ENCODE measurements at places on chromosomes 7 and 10.
A peak's percentile ranks its signal among the peaks of the same experiment; 100 is the strongest.

DNA sequence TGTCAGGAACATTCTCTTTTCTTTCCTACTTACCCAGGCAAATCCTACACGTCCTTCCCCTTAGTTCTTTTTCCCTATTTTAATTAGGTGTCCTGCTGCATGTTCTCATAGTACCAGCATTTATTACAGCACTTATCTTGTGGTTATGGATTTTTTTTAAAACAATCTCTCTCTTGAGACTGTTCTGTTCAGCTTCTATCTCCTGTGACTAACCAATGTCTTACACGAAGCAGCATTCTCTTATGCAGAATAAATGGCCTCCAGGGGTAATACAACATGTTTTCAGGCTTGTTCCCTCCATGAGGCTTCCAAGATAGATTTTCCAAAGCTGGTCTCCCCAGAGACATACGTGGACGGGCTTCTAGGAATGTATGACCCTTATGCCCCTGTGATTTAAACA is 1096.1 kb upstream of the CELF2 start:
- DNase-seq, result no peak

- no peak for DNase-seq
Observed at GRCh38 chr7:116355424-116355765, 144.1 kb upstream of the CAV2 start.

DNA sequence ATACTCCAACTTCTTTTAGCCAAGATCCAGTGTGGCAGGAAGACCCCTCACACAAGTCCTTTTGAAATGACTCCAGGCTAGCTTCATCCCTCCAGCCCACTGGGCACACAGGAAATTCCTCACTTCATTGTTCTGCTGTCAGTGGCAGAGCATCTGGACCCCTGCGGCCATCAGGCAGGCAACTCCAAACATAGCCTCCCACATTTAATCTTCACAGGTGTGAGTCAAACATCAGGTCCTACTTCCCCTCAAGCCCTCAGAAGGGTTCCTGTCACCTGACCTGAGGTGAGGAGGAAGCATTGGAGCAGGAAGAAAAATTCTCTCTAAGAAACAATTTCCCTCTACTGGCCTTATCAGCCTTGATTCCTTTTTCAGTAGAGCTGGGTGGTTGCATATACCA is 51.1 kb upstream of the C1GALT1 start:
- no peak for DNase-seq

DNA sequence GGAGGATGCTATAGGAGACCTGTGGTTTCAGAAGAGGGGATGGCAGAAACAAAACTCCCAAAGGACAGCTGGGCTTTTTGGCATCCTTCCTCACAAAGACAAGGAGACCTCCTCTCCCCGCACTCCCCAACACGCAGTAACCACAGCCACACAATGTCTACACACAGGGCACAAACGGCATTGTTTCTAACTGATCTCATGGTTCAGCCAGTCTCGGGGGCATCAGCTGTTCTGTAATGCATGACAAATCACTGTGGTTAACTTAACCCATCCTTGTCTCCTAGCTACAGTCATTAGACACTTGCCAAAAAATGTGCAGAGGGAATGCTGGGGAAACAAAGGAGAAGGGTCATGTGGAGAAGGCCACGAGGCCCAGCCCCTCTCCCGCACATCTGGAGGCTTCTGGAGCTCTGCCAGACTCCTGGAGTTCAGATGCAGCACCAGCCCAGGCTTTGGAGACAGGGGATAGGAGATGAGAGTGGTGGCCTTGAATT is 7.6 kb upstream of the ADAMTS14 start:
- DNase-seq, result peak; percentile 95

DNA sequence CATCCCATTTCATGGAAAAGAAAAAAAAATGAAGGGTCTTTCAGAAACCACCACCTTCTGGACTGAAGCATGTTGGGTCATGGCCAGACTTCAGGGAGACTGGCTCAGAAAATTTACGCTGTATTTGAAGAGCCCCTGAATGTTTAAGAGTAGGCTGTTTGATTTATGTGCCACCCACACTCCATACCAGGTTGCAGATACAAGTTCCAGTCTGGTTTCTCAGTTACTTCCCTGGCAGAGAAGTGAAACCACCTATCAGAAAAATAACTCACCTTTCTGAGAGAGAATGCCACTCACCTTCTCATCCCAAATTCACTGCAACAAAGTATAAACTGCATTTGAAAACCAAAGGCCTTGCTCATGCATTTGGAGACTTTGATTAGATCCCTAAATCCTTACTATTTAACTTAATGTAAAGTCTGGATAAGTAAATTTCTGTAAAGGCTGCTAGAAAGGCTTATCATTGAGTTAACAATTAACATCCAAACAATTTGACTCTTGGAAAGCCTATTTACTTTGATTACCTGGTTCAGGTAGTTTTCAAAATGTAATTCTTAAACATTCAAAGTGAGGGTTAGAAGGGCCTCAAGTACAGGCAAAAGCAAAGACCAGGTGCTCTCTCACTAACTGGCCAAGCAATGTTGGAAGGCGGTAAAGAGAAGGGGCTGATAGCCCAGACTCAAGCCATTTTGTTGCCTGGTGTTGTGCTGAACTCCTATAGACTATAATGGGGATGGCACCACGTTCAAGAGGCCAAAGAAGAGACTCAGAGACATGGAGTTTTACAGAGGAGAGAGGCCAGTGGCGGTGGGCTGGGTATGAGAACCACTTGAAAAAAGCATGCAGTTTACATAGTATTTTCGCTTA is 12.8 kb upstream of the ADD3 start:
- DNase-seq, result no peak

DNA sequence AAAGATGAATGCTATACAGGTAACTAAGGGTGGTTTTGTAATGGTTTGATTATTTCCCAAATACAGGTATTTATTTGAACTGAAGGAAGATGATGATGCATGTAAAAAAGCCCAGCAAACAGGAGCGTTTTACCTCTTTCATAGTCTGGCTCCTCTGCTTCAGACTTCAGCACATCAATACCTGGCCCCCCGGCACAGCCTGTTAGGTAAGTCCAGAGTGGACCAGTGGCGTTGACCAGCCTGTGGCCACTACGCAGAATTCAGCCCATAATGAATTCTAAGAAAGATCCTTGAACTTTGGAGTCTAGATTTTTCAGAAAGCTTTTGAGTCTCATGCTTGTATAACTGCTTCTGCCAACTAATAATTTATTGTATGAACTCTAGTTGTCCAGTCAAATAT is 9.7 kb downstream of the NUDT13 start:
- no peak for DNase-seq

- DNase-seq, result no peak
Observed at GRCh38 chr7:12552876-12553275, 17.6 kb upstream of the SCIN start.

DNA sequence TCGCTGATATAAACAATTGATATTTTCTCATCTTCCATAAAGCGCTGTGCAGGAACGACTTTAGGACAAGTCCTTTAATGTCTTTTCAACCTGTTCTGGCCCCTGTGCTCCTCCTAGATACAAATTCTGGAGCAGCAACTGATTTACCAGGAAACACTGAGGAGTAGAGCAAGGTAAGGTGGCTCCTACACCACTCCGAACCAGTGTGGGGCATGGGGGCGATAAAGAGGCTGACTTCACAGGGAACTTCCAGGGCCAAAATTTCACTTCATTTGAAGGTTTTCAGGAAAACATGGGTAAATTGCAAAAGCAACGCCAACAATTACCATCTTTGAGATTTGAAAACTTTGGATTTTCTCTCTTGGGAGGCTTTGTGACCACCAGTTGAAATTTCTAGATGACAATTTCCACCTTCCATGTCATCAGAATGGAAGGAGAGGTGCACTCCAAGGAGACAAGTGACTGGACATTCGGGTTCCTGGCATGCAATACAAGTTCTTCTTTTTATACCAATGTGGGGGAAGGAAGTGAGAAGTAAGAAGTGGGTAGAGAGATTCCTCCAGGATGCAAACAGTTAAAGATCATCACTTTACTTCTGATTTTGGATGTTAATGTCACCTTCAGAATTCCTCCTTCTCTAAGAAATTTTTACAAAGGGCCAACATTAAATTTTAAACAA is 118.5 kb downstream of the FAM107B start:
- DNase-seq, result no peak

GRCh38 chr10:29646238-29646902 is 11.6 kb upstream of the SVIL start:
- DNase-seq, result no peak

DNA sequence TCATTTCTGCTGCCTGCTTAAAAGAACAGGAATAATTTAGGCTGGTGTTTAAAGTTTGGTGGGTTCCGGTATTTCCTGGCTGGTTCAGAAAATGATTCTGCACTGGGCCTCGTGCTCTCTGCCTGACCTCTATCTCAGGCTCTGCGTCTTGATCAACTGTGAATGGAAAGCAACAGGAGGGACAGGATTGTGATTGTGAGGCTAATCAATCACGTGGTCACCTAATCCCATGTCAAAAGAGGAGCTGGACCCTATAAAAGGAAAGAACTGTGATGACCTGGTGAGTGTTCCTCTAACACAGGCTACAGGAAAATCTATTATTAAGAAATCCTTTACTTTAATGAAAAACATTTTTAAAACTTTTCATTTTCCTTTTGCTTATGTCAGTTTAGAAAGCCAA is at the start of gene DHX32:
Gene DHX32, minus strand, starts transcription at position 101 of the 400 bp plus-strand sequence. CDS start 468 bp downstream, outside the sequence.
- DNase-seq, result no peak
